ENCODE measurements at places on chromosomes 6 and 20. TPM values are rescaled to one million over a fixed set of nuclear protein-coding genes. Genes with fewer than 3 reads are reported as not detected.

The BICRAL gene
- 4.6 TPM for total RNA-seq

The GPLD1 gene
- total RNA-seq = 0.53 TPM

The C20orf204 gene
- 0.23 TPM for total RNA-seq

The CLPSL1 gene
- total RNA-seq = not detected

The ELOVL4 gene
- 3.1 TPM for total RNA-seq

The PMEPA1 gene
- 11.0 TPM for total RNA-seq

The SPDEF gene
- total RNA-seq = not detected

The SLC4A11 gene
- total RNA-seq = 1.2 TPM

The POU3F2 gene
- total RNA-seq = not detected

The RGS17 gene
- total RNA-seq = 12.7 TPM

The BTNL2 gene
- 0.12 TPM for total RNA-seq

The PTCHD4 gene
- 9.8 TPM for total RNA-seq
